ENCODE measurements at places on chromosomes 11 and 22.

- DNase-seq = no peak
Observed at GRCh38 chr11:84211896-84212295, 925.7 kb upstream of the CCDC90B start.

DNA sequence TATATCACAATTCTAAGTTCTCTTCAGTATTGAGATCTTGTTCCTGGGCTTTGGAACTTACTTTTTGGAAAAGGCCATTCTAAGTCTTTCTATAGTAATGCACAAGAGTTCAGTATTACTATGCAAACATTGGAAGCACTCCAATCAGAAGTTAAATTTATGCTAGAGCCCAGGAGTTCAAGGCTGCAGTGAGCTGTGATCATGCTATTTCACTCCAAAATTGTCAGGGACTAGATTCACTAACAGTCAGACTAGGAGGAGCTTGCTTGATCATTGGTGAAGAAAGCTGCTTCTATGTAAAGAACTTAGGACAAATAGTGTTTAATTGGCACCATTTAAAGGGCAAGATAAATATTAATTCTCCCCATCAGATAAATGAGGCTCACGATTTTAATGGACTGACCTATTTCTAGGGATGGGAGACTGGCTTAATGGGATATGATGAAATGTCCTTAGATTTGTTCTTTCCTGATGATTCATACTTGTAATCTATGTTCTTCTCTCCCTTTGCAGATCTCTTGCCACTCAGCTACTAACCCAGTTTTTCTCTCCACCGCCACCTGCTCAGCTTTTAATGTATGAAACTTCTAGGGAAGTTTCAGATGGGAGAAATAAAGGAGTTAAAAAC is 32.6 kb upstream of the TMEM123 start:
- no peak for DNase-seq

DNA sequence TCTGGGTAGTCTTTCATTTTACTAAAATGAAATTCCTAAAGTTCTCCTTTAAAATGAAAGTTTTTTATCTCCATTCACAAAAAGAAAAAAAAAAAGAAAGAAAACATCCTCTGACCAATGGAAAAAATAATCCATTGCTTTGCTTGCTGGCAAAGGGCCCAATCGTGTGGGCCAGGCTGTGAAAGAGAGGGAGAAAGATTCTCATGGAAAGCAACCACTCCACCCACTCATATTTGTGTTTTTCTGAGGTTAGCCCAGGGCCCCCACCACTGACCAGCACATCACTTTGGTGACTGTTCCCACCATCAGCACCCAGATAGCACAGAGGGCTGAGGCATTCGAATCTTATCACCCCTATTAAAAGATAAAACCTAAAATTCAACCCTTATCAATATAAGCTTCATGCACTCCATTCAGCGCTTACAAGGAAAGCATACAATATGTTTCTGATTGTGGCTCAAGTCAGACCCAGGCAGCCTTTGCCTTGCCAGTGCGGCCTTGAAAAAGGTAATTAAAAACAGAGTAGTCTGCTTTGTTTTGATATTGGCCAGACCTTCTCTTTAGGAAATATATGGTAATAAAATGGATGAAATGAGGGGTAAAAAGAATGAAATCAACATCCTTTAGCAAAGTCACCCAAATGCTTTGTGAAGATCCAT is 192.8 kb downstream of the ETS1 start:
- DNase-seq = no peak

GRCh38 chr11:1127664-1128162 is 30.0 kb upstream of the MUC5AC start:
- DNase-seq = no peak

DNA sequence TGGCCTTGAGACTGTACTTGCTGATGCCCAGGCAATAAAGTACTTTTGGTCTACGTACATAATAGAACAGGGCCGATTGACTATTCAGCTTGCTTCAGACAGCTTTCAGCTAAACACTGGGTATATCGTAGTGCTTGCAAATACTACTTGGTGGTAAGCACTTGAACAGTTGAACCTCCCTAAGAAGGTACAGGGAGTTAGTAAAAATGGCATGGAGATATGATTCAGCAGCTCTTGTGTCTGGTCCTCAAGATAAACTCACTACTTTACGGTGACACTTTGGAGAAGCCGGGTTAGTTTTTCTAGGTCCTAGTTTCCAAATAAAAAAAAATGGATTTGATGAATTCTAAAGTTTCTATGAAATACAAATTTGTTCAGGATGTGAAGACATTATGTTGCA is 7.3 kb downstream of the CCDC117 start:
- no peak for DNase-seq

DNA sequence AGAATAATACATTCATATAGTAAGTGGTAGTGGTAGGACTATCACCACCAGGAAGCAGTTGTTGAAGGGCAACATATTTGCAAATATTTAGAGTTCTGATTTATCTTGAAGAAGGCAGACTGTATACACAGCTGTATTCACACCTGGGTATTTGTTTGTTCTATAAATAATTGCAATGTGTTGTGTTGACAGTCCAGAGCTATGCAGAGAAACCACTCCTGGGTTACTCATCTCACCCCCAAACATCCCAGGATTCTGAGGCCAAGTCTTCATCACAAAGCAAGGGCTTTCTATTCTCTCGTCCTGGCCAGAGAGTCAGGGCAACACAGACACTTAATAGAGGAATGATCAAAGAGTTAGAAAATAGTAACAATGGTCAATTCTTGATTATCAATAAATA is 102.1 kb upstream of the FAT3 start:
- peak; percentile 8 for DNase-seq

Measured in NCI-H748 treated with DMSO at 0.1 percent for 48 hours (cell line).